ENCODE measurements at places on chromosomes 2 and 18.

- DNase-seq: peak; percentile 92
These were observed 73.4 kb downstream of the ACTR2 start for GRCh38 chr2:65300761-65301711.

- DNase-seq: peak; percentile 36
These were observed 3.0 kb downstream of the MBD5 start for GRCh38 chr2:148023861-148024260.

- DNase-seq: peak; percentile 56
These were observed 16.9 kb upstream of the MREG start for GRCh38 chr2:216030216-216030615.

DNA sequence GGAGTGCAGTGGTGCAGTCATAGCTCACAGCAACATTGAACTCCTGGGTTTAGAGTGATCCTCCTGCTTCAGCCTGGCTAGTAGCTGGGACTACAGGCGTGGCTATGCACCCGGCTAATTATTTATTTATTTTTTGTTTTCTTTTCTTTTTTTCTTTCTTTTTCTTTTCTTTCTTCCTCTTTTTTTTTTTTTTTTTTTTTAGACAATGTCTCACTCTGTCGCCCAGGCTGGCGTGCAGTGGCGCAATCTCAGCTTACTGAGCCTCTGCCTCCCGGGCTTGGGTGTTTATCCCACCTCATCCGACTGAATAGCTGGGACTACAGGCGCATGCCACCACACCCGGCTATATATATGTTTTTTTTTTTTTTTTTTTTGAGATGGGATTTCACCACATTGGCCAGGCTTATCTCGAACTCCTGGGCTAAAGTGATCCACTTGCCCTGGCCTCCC lies 1.4 kb upstream of the ANXA4 start:
- no peak for DNase-seq

- no peak for DNase-seq
These were observed 136.5 kb downstream of the LRRTM1 start for GRCh38 chr2:80168037-80168436.

DNA sequence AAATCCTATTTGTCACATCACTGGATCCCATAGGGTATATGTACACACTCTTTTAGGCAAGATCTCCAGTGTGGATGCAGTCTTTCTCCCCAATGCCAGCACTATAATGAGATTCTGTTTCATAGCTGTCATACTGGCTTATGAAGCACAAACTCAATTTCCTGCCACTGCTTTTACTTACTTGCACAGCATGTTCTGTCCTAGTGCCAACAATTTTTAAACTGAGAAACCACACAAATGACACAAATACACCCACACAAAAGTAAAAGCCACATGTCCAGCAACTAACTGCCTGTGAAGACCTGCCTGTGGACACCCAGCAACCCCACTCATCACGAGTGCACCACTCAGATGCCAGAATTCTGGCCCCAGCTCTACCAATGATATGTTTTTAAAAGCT lies 29.6 kb upstream of the RNU4ATAC start:
- no peak for DNase-seq

DNA sequence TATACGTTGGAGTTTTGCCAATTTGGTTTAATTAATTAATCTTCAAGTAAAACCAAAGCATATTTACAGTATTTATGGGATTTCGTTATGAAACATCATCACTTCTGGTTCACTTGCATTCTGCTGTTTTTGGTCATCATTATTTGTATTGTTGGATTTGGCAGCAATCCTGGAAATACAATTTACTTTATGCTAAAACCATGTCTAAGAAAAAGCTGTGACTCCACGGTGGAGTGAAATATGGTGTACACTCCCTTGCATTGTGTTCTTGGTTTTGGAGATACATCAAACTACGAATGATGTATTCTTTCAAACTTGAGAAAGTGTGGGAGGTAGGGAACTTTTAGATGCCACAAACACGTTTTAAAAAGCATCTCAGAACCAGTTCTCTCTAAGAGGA lies 106.4 kb downstream of the CTAGE1 start:
- no peak for DNase-seq

- no peak for DNase-seq
These were observed 122.6 kb upstream of the CTDP1 start for GRCh38 chr18:79556829-79557585.

GRCh38 chr2:118750959-118751565 lies 96.4 kb downstream of the EN1 start:
- DNase-seq: no peak

DNA sequence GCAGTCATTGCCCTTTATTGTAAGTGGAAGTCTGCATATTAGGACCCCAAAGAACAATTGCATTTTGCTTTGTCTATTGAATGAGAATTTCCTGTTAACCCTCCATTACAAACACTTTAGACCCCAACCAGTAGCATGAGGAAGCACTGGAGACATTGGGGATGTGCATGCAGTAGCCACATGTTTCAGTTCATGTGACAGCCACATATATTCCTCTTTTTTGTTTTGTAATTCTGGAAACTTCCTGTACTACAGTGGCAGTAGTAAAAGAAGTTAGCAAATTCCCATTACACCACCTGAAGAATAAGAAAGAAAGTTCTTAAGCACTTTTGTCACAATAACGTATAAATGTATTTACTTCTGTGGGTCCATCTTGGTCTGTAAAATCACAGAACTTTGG lies 281.1 kb upstream of the SLC14A2 start:
- DNase-seq: no peak

DNA sequence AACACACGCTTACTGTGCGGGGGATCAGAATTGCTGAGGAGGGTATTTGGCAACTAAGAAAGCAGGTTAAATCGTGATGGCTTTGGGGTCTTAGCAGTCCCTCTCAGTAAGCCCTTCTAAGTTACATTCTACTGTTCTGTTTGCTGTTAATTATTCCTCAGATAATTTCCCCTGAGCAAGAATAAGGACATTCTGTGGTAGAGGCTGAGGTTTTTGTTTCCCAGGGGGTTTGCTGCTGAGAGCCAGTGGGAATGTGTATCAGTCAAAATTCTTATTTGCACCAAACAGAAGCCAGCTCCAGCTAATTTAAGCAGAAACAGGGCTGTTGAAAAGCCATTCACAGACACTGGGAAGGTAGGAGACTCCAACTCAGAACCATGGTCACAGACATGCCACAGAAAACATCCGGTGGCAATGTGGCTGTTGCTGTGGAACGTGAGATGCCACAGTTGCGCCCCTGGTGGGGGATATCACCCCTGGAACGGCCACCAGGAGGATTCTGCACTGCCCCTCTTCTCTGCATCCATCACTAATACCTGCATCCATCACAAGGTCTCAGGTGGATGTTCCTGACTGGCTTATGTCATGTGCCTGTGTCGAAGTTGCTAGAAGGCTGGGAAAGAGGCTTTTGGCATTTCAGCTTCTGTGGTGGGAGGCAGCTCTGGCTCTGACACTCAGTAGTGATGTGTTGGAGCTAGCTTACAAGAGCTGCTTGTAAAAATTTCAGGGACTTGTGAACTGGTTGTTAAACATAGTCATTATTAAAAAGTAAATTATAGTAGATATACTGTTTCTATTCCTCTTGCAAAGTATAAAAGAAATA lies 23.2 kb downstream of the SLC4A3 start:
- DNase-seq: no peak

GRCh38 chr2:96143848-96144480 lies 1.3 kb downstream of the DUSP2 start:
- DNase-seq: peak; percentile 53

All from activated CD4-positive, alpha-beta T cell treated with anti-CD3 and anti-CD28 coated beads, Interleukin-2, Interleukin-6, amounts not matched to agents 100 ng/mL and 50 ng/mL, durations not matched to agents 16 hours and 8 hours (primary cell).